ENCODE measurements at places on chromosomes 6 and 20. TPM values are rescaled to one million over a fixed set of nuclear protein-coding genes. Genes with fewer than 3 reads are reported as not detected.

- no peaks in the 10 kb centered on the region for H3K4me1 ChIP-seq
- H3K36me3 ChIP-seq, result no peaks in the 10 kb centered on the region
- H3K27me3 ChIP-seq, result peaks cover 96% of the 10 kb centered on the region
- DNase-seq, result no peak
These were observed 316.9 kb downstream of the QKI start for GRCh38 chr6:163731215-163732013.

DNA sequence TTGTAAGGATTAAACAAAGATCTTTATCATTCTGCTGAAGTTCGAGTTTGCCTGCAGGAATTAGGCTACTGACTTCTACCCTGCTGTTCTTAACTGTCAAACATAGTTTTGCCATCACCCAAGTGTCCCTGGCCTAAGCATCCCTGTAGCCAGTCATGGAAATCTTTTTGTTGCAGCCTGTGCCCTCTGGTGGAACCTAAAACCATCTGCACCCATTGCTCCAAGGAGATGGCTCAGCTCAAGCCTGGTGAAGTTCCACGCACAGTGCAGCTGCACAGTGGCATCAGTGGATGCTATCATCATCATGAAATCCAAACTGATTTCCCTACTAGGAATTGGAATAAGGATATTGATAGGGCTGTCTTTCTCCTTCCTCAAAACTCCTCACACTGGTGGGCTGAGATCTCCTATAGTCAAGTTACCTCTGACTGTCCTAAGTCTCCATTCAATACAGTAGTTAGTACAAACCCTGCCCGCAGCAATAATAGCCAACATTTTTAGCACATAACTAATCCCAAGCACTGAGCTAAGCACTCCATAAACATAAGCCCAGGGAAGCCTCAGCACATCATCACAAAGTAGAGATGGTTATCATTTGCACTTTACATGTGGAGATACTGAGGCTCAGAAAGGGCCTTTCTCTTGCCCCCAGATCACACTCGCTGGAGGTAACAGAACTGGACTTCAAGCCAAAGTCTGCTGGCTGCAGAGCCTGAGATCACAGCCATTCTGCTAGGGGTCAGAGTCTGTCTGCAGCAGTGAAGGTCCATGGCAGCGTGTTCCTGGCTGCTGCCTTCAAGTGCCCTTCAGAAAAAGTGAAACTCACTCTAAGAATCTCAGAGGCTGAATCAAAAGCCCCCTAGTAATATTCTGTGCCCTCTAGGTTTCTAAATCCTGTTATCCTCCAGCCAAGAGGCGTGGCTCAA lies 77.2 kb upstream of the MC3R start:
- H3K27me3 ChIP-seq, result peaks cover 28% of the 10 kb centered on the region
- H3K4me1 ChIP-seq, result no peaks in the 10 kb centered on the region
- no peak overlapping the region for H3K4me3 ChIP-seq
- no peak overlapping the region for H3K27ac ChIP-seq

GRCh38 chr6:145689529-145689928 lies 45.8 kb downstream of the EPM2A start:
- H3K36me3 ChIP-seq, result no peaks in the 10 kb centered on the region
- H3K27me3 ChIP-seq, result no peaks in the 10 kb centered on the region
- no peak for DNase-seq
- no peak overlapping the region for H3K4me3 ChIP-seq

- no peaks in the 10 kb centered on the region for H3K4me1 ChIP-seq
- H3K27me3 ChIP-seq, result no peaks in the 10 kb centered on the region
- H3K36me3 ChIP-seq, result no peaks in the 10 kb centered on the region
- DNase-seq, result no peak
- H3K4me3 ChIP-seq, result no peak overlapping the region
These were observed 131.3 kb downstream of the HACE1 start for GRCh38 chr6:104728448-104728847.

DNA sequence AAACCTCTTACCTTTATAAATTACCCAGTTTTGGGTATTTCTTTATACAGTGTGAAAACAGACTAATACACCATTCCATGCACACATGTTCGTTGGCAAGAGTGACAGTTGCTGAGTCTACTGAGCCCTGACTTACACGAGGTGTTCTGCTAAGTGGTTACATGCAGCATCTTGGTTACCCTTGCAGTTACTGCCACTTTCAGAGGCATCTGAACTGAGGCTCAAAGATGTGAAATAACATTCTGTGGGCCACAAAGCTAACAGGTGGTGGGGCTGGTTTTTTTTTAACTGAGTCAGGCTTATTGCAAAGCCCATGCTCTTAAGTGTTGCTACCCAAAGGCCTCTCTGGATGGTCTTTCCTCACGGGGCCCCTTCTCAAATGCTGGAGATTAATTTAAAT lies 54.4 kb upstream of the GTSF1L start:
- peaks cover 20% of the 10 kb centered on the region for H3K4me1 ChIP-seq
- no peak overlapping the region for H3K4me3 ChIP-seq
- H3K27ac ChIP-seq, result peak overlapping the region; percentile 39
- no peaks in the 10 kb centered on the region for H3K36me3 ChIP-seq
- H3K27me3 ChIP-seq, result no peaks in the 10 kb centered on the region

The PCED1A gene
- 60.1 TPM for total RNA-seq
